ENCODE measurements at places on chromosomes 12 and 14.
A peak's percentile ranks its signal among the peaks of the same experiment; 100 is the strongest.

DNA sequence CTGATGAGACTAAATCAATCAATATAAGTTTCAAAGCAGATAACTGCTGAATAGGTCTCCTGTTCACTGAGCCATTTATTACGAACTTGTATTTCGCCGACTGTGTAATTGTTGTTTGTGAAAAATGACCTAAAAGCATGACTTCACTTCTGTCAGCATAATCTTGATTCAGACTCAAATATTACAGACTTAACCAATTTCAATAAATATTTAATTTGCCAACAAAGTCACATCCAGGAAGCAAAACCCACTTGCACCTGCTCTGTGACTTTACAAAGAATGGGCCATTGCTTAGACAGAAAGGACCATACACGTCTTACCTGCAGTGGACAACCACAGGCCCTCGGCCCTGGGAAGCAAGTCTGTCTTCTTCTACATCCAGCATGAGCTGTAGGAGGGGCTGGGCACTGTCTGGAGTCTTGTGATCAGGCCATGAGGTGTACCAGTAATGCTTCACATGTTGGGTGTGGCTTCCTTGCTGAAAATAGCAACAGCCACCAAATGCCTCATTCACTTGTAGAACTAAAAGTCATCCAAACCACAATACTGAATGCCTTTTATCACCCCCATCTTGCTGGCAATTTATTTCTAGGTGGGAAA lies 23.5 kb upstream of the PTPRB start:
- DNase-seq: peak; percentile 87

DNA sequence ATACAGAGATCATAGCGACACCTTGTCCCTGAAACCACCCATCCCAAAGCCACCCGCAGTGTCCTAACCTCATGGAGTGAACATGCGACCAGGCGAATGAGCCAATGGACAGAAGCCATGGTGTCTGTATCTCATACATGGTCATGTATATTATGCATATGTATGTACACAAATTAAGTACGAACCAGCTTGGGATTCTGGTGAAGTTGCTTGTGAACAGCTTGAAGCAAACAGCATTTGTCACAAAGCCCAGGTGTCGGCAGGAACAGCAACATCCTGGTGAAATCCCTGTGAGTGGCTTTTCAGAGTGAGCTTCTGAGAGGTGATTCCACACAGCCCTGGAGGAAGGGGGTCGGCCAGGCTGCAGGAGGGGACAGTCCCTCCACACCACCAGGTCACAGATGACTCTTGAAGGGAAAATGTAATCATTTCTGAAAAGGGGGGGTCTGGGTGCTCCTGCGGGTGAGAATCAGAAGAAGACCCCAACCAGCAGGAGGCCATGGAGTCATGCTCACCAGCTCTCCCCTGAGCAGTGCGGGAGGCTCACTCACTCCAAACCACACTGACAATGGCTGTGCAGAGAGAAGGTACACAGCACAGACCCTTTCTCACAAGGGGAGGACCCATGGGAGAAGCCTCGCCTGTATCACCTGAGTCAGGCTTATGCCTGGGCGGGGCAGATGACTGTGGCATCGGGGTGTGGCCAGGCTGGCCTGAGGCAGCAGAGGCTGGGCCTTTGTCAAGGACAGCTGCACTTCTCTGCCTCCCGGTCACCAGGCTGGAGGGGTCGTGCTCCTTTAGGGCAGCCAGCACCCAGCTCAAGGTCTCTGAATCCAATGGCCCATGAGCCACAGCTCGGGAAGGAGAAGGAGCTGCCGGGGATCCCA lies 14.3 kb downstream of the CHGA start:
- no peak for DNase-seq

DNA sequence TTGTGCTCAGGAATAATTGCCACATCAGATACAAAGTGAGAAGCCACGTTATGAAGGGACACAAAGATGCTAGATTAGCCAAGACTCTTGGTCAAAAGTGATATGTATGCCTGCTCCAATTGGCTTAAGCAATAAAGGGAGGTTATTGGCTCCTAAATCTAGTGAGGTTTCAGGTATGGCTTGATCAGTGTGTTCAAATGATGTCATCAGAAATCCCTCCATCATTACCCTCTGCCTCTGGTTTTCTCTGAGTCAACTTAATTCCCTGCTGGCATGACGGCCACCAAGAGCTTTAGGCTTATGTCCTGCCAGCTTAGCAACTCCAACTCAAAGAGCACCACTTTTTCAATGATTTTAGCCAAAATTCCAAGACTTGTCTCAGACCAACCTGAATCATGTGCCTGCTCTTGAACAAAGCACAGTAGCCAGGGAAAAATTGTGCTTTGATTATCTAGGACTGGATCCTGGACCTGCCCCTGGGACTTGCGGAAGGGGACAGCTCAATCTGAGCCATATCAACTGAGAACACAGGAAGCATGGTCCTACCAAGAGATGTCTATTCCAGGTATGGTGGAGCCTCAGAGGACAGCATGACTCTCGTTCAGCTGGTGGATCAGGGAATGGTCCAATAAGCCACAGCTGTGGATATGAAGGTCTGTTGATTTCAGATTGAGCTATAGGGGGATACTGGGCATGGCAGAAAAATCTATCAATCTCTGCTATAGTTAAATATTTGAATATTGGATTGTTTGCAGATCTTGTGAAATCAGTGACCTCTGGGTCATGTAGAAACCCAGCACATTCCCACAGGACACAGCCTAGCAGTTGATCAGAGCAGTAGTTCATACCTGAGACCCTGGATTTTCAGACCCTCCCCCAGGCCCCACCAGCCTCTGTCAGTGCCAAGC lies 16.1 kb upstream of the P2RX7 start:
- DNase-seq: no peak

- DNase-seq: no peak
Observed at GRCh38 chr12:75784591-75784990, 247.0 kb downstream of the PHLDA1 start.

DNA sequence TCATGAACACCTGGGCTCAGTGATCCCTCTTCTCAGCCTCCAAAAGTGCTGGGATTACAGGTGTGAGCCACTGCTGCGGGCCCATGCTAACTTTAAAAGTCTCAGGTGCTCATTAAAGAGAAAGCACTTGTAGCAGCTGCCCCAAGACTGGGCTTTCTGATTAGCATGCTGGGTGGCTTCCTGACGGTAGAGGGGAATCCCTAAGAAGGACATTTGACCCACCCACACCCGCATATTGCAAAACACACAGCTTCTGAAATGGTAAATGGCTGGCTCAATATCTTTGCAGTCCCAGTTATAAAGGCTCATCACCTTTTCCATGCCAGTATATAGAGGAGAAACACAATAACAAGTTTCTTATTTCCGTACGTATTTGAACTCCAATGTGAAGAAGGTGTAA lies 19.3 kb upstream of the BICD1 start:
- no peak for DNase-seq

GRCh38 chr14:72965249-72965648 lies 39.0 kb downstream of the DCAF4 start:
- DNase-seq: peak; percentile 12

- DNase-seq: no peak
Observed at GRCh38 chr12:132302466-132303358, 26.7 kb downstream of the GALNT9 start.
